BE2C (cell line): ENCODE measurements at places on chromosomes 2 and 18.

DNA sequence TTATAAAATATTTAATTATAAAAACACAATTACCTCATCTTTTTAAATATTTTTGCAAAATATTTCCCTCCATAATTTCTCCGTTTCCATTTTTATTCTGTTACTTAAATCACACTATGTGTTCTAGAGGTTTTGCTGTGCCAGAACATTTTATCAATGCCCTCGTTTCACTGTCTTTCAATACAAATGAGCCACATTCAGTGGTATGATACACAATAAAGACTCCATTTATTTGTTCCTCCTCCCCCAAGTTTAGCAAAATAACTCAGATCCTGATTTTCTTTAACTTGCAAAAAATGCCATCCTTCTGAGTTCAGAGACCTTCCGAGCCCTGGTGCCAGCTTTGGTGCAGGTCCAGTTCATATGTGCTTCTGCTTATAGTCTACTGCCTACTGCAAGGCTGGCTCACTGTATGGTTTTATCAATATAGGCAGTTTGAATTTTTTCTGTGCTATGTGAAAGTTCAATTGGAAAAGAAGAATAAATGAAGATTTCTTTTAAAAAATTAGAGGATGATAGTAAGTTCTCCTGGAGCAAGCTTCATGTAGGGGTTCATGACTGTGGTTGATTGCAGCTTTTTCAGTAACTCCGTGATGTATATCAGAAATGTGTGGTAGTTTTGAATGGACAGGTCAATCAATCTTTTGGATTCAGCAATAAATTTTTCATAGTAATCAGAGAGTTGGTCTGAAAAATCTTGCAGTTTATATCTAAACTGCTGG is 42.5 kb downstream of the APOB start:
- DNase-seq = no peak

- no peak for DNase-seq
Observed at GRCh38 chr2:64989982-64990614, 899 bp downstream of the SLC1A4 start.

DNA sequence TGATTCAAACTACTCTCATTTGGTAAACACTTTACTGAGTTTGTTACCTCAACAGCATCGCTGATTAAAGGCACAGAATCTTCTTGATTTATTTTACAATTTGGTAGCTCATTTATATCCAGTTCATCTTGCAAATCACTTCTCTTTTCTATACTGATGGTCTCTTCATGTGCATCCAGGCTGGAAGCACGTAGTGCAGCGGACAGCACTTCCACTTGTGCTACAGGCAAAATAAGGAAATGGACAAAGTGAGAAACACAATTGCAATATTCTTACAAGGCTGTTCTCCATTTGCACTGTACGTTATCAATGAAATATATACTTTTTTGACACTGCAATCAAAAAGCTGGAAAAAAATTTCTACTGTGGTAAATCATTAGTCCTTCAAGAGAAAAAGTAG is 51.0 kb downstream of the PPP4R1 start:
- no peak for DNase-seq

DNA sequence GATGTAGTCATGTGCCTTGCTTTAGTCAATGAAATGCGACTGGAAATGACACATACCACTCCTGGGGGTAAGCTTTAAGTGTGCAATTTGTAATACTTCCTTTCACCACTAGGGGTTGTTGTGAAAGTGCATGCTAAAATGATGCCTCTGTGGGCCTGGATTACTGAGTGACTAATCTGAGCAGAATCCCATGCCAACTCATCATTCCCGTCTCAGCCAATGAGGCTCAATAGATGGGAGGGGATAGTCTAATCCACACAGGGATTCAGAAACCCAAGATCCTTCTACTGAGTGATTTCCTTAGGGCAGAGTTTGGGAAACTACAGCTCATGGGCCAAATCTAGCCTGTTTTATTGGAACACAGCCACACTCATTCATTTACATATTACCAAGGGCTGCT is 54.0 kb downstream of the HRH4 start:
- peak; percentile 24 for DNase-seq

DNA sequence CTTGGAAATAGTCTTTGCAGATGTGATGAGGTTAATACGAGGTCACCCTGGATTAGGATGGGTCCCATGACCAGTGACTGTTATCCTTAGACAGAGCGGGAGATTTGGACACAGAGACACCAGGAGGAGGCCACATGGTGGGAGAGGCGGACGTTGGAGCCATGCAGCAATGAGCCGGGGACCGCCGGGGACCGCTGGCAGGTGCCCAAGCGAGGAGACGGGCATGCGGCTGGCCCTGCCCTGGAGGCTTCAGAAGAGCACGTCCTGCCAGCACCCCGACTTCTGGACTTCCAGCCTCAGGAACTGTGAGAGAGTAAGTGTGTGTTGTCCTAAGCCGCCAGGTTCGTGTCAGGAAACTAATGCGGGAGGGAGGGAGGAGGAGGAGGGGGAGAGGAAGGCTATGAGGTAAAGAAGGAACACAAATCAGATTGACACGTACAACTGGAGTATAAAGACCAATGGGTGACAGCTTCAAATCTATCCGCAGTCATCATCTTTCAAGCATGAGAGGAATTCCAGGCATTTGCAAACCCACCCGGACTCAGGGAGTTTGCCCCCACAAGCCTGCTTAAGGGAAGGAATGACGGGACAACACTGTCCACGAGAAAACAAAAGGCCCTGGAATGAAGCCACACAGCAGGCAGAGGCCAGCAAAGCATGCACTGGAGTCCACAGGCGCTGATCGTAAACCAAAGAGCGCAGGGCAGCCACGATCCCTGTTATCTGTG is 11.6 kb upstream of the BOK start:
- DNase-seq = no peak
